HEK293T (cell line): ENCODE measurements at places on chromosomes 6 and 20.

- no peak for DNase-seq
These were observed 103.1 kb downstream of the EPB41L2 start for GRCh38 chr6:130959951-130960350.

- DNase-seq = no peak
These were observed 28.0 kb downstream of the RAB44 start for GRCh38 chr6:36725581-36725980.

DNA sequence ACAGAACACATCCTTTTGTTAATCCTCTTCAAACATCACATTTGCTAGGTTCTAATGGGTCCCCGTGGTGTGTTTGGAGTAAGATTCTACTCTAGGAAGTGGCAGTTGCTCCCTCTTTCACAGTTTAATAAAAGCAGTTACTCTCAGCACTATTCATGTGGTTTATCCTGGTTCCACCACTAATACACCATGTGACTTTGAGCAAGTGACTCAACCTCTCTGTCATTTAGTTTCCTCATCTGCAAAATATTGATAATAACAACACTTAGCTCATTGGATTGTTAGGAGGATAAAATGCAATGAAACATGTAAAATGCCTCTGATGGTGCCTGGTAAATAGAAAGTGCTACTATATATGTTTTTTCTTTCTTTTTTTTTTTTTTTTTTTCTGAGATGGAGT lies 488.0 kb upstream of the NOX3 start:
- DNase-seq = no peak

DNA sequence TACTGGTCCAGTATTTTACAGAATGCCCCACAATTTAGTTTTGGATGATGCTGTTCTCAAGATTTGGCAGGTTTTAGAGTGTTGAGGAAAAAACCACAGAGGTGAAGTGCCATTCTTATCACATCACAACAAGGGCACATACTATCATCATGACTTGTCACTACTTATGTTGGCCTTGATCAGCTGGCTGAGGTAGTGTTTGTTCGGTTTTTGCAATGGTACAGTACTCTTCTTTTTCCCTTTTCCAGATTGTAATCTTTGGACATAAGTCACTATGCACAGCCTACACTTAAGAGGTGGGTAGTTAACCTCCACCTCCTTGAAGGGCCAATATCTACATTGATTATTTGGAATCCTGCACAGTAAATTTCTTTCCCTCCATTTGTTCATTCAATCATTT lies 8.8 kb downstream of the TENT5A start:
- DNase-seq = no peak

- DNase-seq = no peak
These were observed 288.7 kb upstream of the CDYL start for GRCh38 chr6:4487538-4487937.

- no peak for DNase-seq
These were observed 344.7 kb downstream of the NKAIN2 start for GRCh38 chr6:124148236-124148957.

DNA sequence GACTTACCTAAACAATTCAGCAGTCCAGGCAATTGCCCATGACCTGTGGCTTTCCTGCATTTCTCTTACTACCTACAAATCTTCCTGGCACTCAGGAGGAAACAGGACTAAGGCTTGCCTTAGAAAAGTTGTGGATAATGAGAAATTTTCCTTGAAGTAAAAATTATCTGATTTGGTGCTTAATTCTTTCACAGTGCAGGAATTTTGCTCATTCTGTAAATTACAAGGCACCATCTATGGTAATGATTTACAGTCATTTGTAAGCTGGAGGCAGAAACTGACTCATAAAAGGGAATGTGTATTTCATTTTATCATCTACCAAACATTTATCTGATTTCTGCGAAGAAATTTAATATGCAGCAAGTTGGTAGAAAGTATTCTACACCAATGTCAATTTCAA lies 211.5 kb upstream of the FKBP1C start:
- DNase-seq = no peak

- DNase-seq = no peak
These were observed 142.3 kb downstream of the TBXT start for GRCh38 chr6:166025149-166025898.

DNA sequence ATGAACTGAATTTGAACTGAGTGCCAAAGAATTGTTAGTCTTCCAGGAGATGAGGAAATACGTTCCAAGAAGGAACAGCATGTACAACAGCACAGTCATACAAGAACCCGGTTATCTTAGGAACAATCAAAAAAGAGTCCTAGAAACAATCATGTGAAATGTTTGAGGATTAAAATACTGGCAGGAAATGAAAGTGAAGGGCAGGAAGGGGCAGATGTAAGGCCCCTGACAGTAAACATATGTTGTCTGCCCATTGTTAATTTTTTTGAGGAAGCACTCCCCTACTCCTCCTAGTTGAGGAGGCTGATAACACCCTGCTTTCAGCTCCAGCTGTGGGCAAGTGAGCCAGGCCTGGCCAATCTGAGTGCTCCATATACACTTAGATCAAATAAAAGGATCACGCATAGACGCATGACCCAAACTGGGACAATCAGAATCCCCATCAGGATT lies 220.9 kb downstream of the HACE1 start:
- no peak for DNase-seq

GRCh38 chr20:45495501-45495941 lies 19.9 kb downstream of the SPINT3 start:
- no peak for DNase-seq

DNA sequence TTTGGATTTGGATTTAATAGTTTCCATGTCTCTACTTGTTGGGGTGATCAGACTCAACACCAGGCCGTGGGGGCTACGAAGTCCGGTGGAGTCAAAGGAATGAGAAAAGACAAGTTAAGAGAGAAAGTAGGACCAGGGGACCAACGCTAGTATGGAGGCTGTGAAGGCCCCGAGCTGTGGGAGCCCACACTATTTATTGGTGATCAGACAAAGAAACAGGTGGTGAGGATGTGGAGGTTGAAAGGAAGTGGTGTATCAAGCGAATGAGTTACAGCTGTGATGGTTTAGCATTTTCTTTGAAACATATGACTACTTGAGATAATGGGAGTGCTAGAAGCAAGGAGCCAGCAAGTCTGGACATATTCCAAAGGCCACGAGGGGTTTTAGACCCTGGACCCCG lies 62.4 kb downstream of the AKAP7 start:
- DNase-seq = no peak

DNA sequence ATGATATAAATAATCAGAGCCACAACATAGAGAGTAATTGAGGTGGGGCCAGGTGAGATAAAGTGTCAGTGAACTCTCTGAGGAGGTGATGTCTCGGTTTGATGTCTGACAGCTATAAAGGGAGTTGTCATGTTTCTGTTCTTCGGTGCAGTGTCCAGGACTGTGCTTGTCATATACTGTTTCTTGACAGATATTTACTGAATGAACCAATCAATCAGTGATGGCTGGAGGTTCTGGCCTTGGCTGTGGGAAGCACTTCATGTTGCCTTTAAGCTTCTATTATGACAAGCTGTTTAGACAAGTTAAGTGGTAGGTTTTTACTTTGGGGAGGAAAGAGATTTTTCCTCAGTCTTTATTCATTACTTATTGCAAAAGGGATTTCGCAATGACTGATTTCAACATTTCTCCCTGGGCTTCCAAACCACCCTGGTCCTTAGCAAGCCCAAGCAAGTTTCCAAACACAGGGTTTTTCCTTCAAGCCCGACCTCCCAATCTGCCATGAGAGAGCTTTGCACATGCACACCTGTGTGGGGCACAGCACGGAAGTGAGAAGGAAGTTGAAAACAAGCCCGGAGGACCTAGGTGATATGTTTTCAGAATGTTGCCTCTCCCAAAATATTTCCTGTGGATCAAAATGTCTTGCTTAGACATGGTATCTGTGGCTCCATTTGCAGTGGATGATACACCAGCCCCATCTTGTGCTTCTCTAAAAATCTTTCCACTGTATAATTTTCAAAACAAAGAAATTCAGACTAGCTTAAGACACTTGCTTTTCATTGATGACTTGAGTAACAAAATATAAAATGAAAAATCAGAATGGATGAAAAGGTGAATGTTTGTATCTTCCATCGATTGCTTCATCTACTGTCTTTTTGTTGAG lies 567.3 kb upstream of the BTBD3 start:
- DNase-seq = no peak

- no peak for DNase-seq
These were observed 4.8 kb upstream of the MOCS1 start for GRCh38 chr6:39938773-39939654.
